ENCODE measurements at places on chromosomes 1 and 21.

DNA sequence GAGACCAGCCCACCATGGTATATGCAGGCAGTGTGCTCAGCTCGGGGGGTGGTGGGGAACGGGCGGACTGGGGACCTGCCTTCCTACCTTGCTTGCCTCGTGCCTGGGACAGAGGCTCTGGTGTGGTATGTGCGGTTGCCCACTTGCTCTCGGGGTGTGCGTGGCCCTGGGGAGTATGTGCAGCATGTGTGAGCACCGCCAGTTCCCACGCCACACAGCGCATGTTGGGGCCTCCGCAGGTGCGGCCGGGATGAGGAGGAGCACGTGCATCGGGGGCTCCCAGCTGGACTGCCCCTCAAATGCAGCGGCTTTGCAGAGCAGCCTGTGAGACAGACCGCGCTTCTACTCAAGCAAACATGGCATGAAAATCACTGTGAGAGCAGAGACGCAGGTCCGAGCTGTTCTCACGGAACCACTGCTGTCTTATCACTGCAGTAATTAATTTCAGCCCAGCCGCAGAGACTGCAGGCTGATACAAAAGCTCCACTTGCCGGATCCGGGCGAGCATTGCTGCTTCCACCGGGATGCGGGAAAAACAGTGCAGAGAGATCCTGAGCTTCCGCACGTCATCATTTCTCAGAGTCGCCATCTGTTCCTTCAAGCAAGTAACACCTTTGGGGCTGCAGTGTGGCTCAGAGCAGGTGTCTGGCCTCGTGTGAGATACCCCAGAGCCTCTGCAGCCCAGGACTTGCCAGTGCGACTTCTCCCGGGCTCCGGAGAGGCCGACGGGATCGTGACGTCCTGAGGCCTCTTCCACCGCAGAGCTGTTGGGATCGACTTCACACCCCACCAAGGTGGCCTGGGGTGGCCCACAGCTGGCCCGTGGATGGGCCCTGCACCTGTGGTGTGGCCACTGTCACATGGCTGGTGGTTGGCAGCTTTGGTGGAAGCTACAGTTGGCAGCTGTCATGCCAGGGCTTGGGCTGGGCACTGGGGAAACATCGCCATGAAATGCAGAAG lies 92.6 kb upstream of the ACTRT2 start:
- no peak for DNase-seq

- DNase-seq, result no peak
Observed at GRCh38 chr1:235931171-235931738, 64.5 kb upstream of the LYST start.

DNA sequence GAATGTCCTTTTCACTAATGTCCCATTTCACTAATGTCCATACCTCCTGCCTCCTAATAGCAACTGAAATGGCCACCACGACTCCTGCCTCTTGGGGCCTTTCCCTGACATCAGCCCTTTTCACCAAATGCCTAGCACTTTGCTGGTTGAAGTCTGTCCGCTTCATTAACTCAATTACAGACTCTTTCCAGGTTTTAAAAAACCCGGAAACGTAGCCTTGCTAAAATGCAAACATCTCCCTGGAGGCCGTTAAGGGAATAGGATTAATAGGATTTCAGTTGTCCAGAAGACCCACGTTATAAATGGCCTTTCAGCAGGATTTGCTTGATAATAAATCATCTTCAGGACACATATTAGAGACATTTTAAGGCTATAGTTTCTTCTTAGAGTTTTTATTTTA lies 25.7 kb upstream of the ERO1B start:
- no peak for DNase-seq

GRCh38 chr1:160827418-160827817 lies 31.4 kb downstream of the LY9 start:
- peak; percentile 80 for DNase-seq

- no peak for DNase-seq
Observed at GRCh38 chr1:117076648-117077047, 16.5 kb downstream of the TTF2 start.

DNA sequence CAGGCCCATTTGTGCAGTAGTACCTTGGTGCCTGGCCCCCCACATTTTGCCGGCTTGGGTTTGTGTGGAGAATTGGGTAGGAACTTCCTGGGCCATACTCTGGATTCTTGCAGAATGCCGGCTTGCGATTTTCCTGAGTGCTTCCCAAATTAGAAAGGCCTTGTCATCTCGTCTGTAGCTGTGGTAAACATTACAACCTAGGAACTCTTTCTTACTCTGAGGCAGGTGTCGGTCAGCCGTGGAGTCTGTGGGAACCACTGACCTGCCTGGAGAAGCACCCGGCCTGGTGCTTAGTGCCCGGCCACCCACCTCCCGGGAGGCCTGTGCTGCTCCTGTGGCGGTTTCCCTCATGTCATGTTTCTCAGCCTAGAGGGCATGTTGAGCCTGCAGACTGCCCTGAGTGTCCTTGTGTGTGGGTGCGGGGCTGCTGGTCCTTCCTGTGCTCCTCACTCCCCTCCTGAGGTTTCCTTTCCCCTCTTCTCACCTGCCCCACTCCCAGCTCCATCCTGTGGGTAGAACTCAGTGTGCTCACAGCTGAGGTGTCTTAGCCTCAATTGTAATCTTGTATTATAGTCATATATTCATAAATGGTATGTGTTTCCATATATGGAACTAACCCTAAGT lies 64.7 kb downstream of the S100B start:
- no peak for DNase-seq

DNA sequence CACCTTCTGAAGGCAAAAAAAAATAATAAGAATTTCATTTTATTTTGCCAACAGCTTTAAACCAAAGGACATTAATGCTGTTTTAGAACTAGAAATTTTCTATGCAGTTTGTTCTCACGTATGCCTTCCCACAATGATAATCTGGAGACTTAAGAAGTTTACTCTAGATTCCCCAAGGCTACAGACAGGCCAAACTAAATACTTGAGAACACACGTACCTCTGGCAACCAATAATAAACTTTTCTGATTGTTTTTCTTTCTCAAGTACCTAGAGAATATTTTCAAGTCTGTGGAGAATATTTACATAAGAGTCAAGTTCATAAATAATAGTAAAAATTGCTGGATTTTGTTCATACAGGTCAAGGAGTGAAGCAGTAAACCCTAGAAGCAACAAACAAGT lies 15.9 kb downstream of the CLDN8 start:
- DNase-seq, result no peak

DNA sequence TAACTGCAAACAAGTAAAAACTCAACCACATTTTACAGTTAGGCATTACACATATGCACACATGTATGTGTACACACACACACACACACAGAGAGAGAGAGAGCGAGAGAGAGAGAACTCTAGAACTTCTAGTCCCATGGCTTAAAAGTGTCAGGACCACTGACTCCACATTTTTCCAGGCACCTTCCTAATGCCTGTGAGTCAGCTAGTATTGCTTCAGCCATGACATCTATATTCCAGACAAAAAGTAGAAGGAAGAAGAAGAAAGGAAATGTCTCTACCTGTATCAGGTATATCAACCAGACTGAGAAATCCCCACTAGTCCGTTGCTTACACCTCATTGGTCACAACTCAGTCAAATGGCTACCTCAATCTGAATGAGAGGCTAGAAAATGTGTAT lies 31.9 kb upstream of the TACSTD2 start:
- no peak for DNase-seq

DNA sequence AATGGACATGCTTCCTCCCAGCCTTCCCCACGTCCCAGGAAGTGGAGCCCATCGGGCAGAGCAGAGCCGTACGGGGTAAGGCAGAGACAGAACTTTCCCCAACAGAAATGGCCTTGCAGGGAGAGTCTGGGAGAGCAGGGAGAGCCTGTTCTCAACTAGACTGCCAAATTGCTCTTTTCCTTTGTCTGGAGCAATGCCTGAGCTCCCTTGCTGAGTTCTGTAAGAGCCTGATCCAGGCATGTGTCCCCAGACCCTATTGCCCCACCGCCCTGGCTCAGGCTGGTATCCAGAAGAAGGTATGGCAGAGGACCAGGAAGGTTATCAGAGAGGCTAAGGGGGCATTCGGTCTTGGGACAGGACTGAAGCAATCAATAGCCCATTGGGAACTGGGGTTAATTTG lies 79.9 kb downstream of the TMEM53 start:
- no peak for DNase-seq

DNA sequence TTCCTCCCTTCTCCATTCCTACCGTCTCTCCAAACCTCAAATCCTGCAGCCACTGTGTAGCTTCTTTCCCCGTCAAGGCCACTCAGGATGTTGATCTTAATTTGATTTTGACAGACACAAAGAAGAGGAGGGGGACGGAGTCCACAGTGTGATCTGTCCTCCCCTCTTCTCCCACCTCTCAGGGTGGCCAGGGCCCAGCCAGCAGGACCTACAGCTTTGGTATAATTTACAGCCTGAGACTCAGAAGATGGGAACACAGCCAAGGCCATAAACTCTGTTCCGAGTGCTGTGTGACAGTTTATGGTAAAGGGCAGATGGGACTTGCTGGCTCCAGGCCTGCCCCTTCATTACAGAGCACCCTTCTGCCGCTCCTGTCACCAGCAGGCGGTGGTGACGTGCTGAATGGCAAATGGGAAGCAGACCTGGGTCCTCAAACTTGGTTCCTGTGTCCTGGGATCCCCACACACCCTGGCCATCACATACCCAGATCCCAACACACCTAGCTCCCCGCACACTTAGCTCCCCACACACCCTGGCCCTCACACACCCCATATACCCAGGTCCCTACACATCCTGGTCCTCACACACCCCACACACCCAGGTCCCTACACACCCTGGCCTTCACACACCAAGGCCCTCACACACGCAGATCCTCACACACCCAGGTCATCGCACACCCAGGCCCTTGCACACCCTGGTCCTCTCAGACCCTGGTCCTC lies 71.6 kb downstream of the CD2 start:
- DNase-seq, result no peak

GRCh38 chr1:108816049-108816893 lies 40.6 kb downstream of the AKNAD1 start:
- DNase-seq, result peak; percentile 16

DNA sequence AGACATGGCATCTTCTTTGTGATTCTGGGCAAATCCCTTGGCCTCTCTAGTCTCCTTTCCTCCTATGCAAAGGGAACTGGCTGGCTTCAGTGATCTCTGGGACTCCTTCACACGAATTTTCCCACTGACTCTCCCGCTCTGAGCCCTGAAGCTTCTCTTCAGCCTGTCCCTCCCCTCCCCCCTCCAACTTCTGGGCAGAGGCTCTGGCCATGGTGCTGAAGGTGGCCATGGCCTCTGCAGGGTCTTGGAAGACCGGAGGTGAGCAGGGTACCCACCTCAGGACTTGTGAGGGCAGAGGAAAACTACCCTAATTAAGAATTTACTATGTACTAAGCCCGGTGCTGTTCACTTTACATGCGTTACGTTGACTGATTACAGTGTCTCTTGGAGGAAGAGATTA lies 29.4 kb upstream of the POU3F1 start:
- DNase-seq, result no peak

- DNase-seq, result no peak
Observed at GRCh38 chr1:10588640-10589039, 113.9 kb downstream of the PEX14 start.

DNA sequence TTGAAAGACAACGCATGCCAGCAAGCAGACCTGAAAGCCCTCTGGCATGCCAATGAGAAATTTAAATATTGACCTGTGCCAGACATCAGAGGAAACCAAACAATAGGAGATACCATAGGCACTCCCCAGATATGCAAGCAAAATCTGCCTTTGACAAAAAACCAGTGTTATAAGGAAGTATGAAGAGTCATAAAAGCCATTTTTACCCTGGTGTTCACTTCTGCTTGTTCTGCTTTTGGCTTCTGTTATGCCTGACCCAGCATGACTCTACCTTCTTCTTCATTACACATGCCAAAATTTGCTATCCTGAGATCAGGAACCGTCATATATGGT lies 26.4 kb downstream of the NPHS2 start:
- no peak for DNase-seq

DNA sequence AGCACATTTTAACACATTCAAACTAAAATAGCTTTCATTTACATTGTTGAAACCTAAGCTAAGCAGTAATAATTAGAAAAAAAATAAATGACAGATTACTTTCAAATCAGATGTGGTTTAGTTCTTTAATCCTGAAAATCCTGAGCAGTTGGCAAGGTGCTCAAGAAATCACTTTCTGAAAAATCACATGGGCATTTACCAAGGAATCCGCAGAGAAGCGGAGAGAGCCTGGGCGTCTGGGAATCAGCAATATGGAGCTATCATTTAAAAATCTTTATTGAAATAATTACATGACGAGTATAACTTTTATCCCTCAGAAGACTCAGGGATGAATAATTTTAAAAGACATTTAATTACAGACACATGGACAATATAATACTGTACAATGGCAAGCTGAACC lies 30.2 kb downstream of the GRIK1 start:
- no peak for DNase-seq

DNA sequence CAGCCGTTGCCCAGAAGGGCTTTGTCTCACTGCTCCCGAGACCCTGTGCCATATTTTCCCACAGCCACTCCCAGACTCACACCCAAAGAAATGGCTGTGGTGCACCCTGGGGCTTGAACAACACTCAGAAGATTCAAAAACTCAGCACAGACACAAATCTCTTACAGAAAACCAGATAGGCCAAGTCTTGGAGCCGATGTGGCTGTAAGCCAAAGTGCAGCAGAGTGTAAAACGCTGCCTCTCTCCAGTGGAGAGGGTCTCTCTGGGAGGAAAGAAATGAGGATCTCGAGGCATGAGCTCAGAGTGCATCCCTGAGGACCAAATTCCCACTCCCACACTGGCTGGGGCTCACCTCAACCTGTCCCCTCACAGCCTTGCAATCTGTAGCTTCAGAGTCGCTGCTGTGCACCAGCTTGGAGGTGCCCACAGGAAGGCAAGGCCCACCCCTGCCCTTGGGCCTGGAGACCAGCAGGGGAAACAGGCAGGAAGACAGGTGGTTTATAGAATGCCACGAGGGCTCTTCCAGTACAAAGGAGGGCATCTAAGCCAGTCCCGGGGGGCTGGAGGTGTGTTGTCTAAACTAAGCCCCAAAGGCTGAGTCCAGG lies 171.3 kb upstream of the AJAP1 start:
- DNase-seq, result no peak

DNA sequence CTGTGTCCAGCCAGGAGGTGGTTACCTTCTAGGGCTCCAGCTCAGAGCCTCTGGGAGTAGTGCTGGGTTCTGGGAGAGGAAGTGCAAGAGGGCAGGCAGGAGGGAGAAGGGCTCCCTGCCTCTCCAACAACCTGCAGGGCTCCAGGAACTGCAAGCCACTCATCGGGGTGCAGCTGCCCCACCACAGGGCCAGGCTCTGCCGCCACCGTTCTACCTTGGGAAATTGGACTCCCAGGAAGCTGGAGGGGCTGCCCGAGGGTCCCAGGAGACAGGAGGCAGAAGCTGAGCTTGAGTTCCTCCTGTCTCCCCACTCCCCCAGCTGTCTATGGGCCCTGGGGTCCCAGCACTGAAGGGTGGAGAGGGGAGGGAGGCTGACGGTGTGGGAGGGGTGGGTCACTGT lies 7.4 kb upstream of the PRDM16 start:
- no peak for DNase-seq

GRCh38 chr1:246156847-246157246 lies 350.2 kb downstream of the SMYD3 start:
- DNase-seq, result no peak
